Mesothelial cell of epicardium (in vitro differentiated cells): ENCODE measurements at places on chromosomes 4 and X. TPM values are rescaled to one million over a fixed set of nuclear protein-coding genes. Genes with fewer than 3 reads are reported as not detected.

Gene NALF2
- 0.05 to 0.11 TPM in 2 of 3 replicates, not detected in the other for total RNA-seq

Gene SPIN2A
- total RNA-seq, result 4.1 to 5.3 TPM (median 4.2 TPM) in 3 replicates

Gene JCHAIN
- 0.16 to 0.47 TPM (median 0.18 TPM) in 3 replicates for total RNA-seq

Gene PAK3
- total RNA-seq, result 4.0 to 4.2 TPM (median 4.2 TPM) in 3 replicates

Gene MORF4L2
- total RNA-seq, result 372 to 379 TPM (median 373 TPM) in 3 replicates

Gene VEGFD
- total RNA-seq, result 0.40 to 1.1 TPM (median 0.70 TPM) in 3 replicates

Gene HGFAC
- 1.9 to 2.5 TPM (median 2.0 TPM) in 3 replicates for total RNA-seq

Gene IRS4
- total RNA-seq, result 2.2 to 2.7 TPM (median 2.2 TPM) in 3 replicates

Gene STEEP1
- total RNA-seq, result 21.6 to 24.9 TPM (median 22.3 TPM) in 3 replicates

- DNase-seq, result no peak
These were observed 61.5 kb upstream of the EXOC1L start for GRCh38 chr4:55758066-55758465.

DNA sequence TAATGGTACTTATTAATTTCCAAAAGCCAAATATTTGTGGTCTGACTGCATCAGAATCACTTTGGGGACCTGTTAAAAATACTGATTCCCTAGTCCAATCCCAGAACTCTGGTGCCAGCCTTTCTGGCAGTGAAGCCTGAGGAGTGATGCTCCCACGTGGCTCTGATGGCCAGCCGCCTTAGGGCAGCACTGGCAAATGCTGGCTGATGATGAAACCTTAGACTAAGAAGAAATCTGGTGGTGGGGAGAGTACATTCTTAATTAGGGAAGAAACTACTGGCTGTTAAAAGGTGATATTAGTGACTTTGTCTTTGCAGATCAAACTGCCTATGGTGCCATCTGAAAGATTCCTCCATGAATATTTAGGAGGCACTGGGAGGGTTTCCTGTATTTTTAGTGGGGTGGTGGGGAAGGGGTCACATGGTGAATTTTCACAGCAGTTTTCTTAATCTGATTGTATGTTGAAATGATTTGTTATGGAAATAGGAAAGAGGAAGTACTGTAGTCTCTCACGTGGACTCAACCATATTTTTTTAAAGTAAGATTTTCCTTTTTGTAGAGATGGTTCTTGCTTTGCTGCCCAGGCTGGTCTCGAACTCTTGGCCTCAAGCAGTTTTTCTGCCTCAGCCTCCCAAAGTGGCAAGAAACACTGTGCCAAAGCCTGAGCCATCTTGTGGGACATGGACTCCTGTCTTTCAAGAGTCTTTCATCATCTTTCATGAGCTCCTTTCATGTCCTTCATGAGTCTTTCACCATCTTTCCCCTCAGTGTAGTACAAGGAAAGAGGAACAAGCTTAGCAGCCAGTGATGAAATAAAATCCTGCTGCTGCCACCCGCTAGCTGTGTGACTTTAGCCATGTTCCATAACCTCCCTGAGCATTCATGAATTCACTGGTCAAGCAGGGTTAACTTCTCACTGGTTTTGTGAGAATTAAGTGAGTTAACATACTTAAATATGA lies 90.8 kb downstream of the ZNF330 start:
- no peak for DNase-seq

DNA sequence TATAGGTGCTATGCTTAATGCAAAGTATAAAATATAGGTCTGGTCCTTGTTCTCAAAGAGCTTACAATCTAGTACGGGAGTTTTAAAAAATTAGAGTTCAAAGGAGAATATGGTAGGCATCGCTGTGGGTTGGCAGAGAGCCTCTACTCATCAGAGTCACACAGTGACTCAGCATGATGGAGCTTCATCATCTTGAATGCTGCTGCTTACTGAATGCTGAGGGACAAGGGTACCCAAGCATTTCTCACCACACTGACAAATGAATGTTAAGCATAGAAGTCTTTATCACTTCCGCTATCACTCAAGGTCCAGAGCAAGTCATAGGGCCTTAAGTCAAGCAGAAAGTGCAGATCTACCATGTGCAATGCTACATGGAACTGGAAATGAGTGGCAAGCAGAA lies 268.6 kb upstream of the IGFBP7 start:
- DNase-seq, result no peak

- no peak for DNase-seq
These were observed 97.1 kb upstream of the SLC4A4 start for GRCh38 chr4:71241501-71242288.

GRCh38 chr4:5823542-5824211 lies 69.2 kb downstream of the CRMP1 start:
- DNase-seq, result no peak

DNA sequence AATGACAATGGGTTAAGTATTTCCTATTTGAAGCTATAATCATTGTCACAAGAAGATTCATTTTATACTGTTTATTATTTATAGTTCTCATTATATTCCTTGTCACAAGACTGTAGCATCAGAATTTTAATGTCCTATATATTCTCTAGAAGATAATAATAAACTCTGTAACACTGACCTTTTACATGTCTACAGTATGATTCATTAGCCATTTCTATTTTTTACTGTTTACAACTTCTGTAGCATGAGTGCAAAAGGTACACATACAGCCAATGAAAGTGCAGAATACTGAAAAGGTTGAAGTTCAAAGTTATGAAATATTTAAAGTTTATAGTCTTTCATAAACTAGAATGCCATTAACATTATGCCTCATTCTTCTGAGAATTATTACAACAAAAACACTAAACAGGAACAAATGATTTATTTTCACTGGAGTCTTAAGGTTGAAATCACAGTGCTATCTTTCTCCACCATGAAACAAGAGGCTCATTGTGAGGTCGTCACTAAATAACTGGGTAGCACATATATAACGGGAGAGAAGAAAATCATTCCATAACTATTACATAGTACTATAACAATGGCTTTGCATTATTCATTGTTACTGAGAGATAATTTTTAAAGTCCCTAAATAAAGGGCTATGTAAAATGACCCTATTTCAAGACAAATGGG lies 4.9 kb downstream of the PRR32 start:
- DNase-seq, result no peak

GRCh38 chr4:88880501-88881226 lies 176.3 kb downstream of the FAM13A start:
- no peak for DNase-seq

GRCh38 chr4:7379719-7380118 lies 55.0 kb downstream of the PSAPL1 start:
- no peak for DNase-seq

DNA sequence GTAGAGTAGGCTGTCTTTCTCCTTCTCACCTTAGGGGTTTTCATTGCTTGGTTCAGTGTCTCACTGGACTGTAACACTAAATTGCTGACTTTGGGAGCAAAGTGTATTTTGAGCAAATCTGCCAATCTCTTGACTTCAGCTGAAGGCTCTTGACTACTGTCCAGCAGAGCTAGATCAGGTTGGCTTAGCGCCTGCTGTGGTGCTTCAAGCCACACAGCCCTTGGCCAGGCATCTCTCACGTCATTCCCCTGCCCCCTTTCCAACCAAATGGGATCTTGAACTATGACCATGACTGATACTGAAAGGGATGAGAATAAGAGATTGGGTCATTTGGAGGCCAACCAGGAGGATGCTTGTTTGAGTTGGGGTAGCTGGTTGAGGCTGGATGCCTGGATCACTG lies 4.8 kb downstream of the SLC16A2 start:
- DNase-seq, result no peak

GRCh38 chr4:73540826-73541225 lies 59.3 kb downstream of the AFM start:
- no peak for DNase-seq

DNA sequence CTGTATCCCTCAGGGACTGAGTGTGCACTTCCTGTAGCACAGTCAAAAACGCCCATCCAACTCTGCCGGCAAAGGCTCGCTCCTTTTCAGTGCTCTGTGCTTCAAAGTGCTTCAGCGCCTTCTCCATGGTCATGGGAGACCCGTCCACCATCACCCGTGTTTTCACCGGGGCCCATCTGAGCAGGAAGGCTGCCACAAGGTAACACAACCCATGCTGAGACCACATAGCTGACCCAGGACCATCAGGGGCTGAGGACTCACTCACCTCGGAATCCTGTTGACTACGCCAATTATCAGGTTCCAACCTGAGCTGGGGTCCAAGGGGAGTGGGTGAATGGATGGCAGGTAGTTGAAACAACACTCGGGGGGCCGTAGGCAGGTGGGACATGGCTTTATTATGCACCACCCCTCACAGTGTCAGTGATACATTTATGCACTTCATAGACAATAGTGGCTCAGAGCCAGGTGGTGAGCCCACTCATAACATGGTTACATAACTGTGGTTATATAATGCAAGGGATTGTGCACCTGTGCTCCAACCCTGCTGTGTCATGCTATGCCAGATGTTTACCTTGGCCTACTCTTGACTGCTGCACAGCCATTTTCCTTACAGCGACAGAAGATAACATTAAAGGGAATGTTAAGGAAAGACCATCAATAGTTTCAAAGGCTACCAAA lies 227.8 kb downstream of the ADGRL3 start:
- no peak for DNase-seq

DNA sequence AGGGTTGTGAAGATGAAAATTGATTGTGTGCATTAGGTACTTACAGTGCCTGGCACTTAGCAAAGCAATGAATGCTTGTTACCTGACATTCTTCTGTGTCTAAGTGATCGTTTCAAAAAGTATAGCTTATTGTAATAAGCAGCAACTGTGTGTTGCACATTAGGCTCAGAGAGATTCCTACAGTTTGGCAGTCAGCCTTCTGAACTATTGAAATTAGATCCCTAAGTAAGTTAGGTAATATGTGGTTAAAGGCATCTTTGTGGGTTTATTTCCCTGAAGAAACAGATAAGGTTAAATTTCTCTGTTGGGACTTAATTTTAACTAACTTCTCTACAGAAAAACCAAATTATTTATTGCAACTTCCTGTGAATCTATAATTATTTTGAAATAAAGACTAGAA lies 93.4 kb downstream of the REPS2 start:
- no peak for DNase-seq

GRCh38 chrX:11770320-11770719 lies 12.3 kb downstream of the MSL3 start:
- DNase-seq, result no peak

- no peak for DNase-seq
These were observed 29.5 kb downstream of the SH3TC1 start for GRCh38 chr4:8228319-8229250.

DNA sequence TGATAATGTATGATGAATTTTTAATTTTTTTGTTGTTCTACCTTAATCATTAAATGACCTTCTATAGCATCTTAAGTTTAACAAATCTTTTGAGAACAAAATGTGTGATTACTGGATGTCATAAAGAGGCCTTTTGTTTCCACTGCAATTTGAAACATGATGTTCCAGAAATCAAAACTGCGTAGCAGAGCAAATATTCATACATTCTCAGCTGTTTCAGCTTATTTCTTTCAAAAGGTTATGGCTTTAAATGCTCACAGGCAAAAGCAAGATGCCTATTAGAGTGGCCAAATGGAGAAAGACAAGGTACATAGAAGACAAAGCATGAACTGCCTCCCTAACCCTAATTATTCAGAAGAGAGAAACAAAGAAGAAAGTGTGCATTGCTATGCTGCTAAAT lies 233.0 kb upstream of the SLC7A11 start:
- no peak for DNase-seq

DNA sequence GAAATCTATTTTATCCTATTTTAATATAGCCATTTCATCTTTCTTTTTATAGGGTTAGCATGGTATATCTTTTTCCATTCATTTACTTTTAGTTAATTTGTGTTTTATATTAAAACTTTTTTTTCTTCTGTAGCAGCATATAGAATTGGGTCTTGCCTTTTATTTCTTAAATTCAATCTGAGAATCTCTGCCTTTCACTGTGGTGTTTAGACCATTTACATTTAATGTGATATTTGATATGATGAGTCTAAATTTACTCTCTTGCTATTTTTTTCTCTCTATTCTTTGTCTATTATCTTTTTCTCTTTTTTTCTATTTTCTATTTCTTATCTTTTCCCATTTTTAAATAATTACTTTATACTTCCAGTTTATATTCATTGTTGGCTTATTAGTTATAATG lies 105.4 kb upstream of the HAND2 start:
- no peak for DNase-seq

DNA sequence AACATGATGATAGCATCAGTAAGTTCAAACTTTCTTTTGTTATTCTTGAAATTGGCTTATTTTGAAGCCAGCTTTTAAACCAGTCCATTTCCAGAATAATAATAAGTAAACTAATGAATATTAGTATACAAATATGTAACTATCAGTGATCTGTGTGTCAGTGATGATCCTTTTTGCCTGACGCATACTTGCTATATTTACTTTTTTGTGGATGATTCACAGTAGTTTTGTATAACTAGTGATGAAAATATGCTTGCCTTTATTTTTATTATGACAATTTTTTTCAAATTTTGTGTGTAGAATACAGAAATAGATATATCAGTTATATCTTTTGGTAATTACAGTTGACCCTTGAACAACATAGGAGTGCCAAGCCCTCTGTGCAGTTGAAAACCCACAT lies 49.5 kb downstream of the USP53 start:
- DNase-seq, result no peak

- DNase-seq, result no peak
These were observed 392.2 kb upstream of the ZFP42 start for GRCh38 chr4:187603093-187604025.

DNA sequence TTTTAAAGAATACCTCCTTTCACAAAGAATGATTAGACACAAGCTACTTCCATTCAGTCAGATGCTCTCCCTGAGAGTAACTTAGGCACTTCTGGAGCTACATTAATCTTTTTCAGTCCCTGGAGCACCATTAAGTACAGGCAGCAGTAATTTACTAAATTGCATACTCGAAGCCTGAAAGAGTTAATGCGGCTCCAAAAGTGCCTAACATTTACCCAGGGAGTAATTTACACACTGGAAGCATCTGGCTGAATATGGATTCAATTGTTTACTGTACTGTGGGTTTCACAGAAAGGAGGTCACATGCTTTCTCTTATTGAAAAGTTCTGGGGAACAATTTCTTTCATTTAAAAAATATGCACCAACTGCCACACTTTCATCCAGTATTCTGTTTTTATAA lies 260.8 kb upstream of the TENM3 start:
- no peak for DNase-seq

DNA sequence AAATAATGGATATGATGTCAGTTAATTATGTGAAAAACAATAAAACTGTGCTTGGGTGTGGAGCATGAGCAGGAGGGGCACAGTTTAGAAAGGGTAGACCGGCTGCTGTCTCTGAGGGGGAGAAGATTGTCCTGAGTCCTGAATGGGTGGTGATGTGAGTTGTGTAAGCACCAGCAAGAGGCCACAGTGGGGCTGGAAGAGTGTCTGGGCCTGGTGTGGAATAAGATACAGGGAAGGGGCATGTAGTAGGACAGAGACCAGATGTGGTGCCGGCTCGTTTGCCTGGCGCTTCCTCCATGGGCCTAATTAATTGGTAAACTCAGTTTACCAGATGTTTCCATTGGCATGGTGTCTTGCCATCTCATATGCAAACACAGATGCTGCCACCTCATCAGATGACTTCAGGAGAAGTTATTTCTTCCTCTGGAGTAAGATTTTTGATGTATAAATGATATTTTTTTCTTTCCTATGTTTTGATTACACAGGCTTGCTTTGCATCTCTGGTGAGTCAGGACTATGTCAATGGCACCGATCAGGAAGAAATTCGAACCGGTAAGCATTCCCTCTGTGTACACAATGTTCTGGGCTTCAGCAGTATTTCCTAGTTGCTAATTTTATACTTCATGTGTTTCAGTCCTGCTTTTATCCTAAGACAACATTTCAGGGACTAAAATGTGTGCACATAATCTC lies 5.1 kb downstream of the MED28 start:
- DNase-seq, result no peak

- no peak for DNase-seq
These were observed 57.4 kb downstream of the PJA1 start for GRCh38 chrX:69107747-69108401.

GRCh38 chrX:3142259-3143042 lies 101.2 kb downstream of the ARSF start:
- no peak for DNase-seq
